ENCODE measurements at places on chromosomes 3 and 15. TPM values are rescaled to one million over a fixed set of nuclear protein-coding genes. Genes with fewer than 3 reads are reported as not detected.

RGMA gene
- 0.26 TPM for polyA plus RNA-seq

CCDC13 gene
- 0.19 TPM for polyA plus RNA-seq

LDHAL6B gene
- polyA plus RNA-seq: not detected

AADAC gene
- not detected for polyA plus RNA-seq

EXD1 gene
- not detected for polyA plus RNA-seq

C3orf22 gene
- polyA plus RNA-seq: not detected

GRM7 gene
- polyA plus RNA-seq: not detected

SYNPR gene
- not detected for polyA plus RNA-seq

SLC9C1 gene
- polyA plus RNA-seq: not detected

CCK gene
- polyA plus RNA-seq: 0.43 TPM

STRIT1 gene
- polyA plus RNA-seq: not detected

SOX14 gene
- not detected for polyA plus RNA-seq

HRG gene
- polyA plus RNA-seq: not detected

DNAH12 gene
- 0.02 TPM for polyA plus RNA-seq

DHX36 gene
- polyA plus RNA-seq: 19.5 TPM

LEKR1 gene
- polyA plus RNA-seq: 0.19 TPM

CLDN11 gene
- polyA plus RNA-seq: 318 TPM

KCNMB3 gene
- 0.59 TPM for polyA plus RNA-seq

MORC1 gene
- not detected for polyA plus RNA-seq

ALPK3 gene
- polyA plus RNA-seq: 0.06 TPM

CCR3 gene
- polyA plus RNA-seq: not detected

GP5 gene
- 0.16 TPM for polyA plus RNA-seq

ACAN gene
- polyA plus RNA-seq: 0.96 TPM

SLC22A13 gene
- polyA plus RNA-seq: 0.22 TPM

CLDN18 gene
- not detected for polyA plus RNA-seq

PP2D1 gene
- not detected for polyA plus RNA-seq

MFAP1 gene
- polyA plus RNA-seq: 21.6 TPM

MOBP gene
- not detected for polyA plus RNA-seq

C3orf49 gene
- not detected for polyA plus RNA-seq

All from IMR-90 (cell line).